ENCODE measurements at places on chromosomes 12 and 14.

GRCh38 chr12:32051511-32052211 lies 55.0 kb upstream of the BICD1 start:
- DNase-seq = no peak

DNA sequence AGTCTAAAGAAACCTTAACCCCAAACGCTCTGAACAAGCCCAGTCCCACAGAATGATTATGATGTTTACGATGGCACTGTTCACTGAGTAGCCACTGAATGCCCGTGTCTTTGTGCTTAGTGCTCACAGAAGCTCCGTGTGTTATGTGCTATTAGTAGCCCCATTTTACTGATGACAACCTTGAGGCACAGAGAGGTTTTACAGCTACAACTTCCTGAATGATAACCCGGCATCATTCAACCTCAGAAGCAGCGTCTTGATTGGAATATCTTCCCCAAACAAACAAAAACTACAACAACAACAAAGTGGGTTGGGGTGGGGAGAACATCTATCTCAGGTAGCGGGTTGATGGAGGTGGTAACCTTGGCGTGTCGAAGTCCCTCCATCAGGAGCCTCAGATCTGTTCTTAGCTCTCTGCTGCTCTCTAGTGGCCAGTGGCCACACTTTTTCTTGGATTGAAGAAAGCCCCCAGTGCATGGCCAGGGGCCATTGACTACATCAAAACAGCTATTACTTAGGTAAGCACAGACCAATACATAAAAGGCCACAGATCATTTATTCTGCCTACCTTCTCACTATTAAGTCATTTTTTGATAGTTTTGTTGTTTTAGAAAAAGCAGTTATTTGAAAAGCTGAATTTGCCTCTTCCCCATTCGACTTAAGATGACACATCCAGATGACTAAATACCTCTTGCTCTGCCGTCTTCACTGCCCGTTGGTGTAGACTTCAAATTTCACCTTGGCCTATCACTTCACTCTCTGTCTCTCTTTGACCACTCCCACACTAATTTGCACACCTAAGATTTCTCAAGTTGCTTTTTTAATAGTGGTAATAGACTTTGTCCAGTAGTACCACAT lies 376.9 kb downstream of the GALC start:
- DNase-seq = peak; percentile 11

DNA sequence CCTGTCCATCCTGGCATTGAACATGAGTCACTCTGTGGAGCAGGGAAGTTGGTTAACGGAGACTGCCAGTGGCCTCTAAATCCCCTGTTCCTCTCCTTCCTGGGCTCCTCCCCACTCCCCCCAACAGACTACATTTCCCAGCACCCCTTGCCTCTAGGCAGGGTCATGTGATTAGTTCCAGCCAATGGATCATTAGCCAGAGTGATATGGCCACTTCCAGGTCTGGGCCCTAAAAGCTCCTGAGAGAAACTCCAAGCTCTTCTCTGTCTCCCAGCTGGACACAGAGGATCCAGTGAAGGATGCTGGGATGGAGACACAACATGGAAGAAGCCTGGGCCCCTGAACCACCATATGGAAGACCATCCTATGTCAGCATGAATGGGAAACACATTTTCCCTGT lies 54.4 kb upstream of the RFLNA start:
- DNase-seq = no peak

GRCh38 chr12:5665615-5666014 lies 233.7 kb downstream of the NTF3 start:
- DNase-seq = no peak

DNA sequence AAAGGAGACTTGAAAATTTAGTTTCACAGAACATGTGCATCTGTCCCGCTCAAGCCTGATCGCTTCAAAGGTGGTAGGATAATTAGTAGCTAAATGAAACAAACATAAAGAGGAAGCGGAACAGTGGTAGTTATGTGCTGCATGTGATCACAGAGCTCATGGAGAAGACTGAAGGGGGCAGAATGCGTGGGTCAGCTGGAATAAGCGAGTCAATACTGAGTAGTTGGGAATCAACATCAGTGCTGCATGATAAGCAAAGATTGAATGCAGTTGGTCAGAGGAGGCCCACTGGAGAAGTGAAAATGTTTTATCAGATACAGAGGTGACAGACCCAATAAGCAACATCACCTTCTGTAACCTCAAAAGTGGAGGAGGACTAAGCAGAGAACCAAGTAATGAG lies 95.1 kb upstream of the RFX4 start:
- DNase-seq = no peak

DNA sequence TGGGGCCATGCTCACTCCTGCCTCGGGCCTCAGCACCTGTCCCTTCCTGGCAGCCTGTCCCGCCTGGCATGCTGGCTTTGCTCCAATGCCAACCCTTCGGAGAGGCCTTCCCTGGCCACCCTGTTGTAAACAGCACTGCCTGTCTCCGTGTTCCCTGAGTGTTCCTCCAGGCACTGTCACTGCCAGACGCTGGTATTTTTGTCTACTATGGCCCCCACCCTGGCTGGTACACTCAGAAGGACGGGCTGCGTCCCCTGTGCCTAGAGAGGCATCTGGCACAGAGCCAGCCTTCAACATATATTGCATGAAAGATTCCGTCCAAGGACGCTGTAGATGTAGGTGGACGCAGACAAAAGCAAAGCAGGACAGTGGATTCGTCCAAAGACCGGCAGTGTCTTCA lies 2.7 kb upstream of the ASPG start:
- DNase-seq = no peak

DNA sequence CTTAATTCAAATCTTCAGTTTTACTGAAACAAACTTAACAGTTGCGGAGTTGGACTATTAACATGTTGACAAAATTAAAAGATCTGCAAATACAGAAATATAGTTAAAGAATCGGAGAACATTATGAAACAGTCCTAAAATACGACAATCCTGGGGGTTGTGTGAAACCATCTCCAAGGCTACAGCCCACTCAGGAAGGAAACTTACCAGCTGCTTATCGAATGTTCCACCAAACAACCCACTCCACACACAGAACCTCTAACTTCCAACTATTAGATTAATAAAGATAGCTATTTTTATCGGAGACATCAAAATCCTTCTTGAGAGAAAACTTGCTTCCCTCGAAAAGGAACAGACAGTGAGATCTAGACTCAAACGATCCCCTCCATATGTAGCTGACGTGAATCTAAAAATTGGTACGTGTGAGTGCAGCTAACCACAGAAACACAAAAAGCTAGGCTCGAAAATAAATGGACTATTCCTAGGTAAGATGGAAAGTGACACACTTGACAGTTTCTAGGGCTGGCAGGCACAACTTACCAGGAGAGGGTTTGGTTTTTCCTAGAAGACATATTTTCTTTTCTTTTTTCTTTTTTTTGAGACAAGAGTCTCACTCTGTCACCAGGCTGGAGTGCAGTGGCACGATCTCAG lies 12.9 kb downstream of the VPS37B start:
- no peak for DNase-seq

GRCh38 chr14:55277972-55278740 lies 6.9 kb downstream of the FBXO34 start:
- peak; percentile 2 for DNase-seq

DNA sequence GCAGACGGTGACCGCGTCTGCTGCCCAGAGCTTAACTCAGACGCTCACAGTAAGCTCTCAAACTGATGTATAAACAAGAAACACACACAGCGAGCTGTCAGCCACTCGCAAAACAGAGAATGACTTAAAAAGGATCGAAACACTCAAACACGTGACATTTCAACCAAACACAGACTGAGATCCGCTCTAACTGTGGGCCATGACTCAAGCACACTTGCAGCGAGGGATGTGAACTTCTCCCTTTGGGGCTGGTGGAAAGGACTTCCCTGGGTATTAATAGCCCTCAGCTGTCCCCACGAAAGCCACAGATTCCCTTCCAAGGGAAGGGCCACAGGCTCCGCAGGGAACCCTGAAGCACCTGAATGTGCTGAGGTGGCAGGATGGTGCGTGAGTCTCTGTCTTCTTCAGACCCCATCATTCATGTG lies 29.1 kb downstream of the CCDC88C start:
- no peak for DNase-seq

DNA sequence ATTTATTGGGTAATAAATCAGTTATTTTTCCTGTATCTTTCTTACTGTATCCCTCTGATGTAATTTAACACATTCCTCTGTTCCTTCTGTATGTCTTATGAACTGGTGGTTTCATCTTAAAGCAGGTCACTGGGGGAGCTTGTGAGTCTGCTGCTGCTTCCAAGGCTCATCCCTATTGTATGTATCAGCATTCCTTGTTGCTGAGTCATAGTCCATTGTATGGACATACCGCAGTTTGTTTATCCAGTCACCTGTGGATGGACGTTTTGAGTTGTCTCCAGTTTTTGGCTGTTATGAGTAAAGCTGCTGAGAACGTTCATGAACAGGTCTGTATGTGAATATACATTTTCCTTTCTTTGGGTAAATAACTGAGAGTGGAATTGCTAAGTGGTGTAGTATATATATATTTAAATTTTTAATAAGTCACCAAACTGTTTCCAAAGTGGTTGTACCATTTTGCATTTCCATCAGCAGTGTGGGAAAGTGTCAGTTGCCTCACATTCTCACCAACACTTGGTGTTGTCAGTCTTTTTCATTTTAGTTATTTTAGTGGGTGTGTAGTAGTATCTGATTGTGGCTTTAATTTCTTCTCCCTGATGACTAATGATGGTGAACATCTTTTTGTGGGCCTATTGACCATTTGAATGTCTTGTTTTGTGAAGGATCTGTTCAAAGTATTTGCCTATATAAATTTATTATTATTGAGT lies 82.7 kb downstream of the BEGAIN start:
- DNase-seq = no peak

GRCh38 chr14:70782361-70782760 lies 27.0 kb downstream of the MAP3K9 start:
- no peak for DNase-seq

DNA sequence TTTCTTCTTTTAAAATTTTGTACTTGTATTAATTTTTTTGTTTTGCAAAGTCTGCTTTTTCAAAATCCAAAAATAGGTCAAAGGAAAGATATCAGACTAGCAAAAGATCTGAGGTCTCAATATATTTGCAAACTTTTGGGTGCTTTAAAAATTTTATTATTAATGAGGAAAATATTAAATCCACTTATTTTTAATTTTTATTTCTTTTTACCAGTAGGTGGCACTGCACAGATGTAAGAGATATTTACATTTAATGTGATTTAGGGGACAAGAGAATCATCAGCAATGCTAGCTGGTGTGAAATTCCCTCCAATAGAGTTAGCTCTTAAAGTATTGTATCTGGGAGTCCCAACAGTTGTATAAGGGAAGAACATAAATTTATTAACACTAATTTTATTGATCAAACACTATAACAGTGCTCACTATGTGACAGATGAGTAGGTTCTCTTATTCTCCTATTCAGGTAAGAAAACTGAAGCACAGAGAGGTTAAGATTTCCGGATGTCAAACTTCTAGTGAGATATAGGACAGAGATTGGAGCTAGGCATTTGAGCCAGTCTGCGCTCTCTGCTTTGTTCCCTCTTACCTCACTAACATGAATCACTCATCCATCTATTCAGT lies 30.5 kb downstream of the ALX1 start:
- DNase-seq = no peak

DNA sequence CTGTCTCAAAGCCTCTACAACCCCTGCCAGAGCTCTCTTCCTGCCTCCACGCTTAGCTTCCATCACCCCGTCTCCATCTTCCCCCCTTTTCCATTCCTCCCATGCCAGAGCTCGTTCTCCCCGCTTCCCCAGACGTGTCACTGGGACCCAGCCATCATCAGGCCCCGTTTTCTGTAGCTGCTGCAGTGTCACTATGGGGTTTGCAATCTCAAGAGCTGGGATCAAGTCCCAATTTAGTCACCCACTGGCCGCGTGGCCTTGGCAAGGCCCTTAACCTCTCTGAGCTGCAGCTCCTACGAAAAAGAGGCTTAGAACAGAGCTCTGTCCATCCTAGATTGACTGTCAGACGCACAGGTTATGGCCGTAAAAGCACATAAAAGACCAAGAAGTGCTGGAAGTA lies 901 bp upstream of the FAIM2 start:
- DNase-seq = no peak

- DNase-seq = no peak
These were observed 940.2 kb downstream of the GALC start for GRCh38 chr14:87052646-87053225.

DNA sequence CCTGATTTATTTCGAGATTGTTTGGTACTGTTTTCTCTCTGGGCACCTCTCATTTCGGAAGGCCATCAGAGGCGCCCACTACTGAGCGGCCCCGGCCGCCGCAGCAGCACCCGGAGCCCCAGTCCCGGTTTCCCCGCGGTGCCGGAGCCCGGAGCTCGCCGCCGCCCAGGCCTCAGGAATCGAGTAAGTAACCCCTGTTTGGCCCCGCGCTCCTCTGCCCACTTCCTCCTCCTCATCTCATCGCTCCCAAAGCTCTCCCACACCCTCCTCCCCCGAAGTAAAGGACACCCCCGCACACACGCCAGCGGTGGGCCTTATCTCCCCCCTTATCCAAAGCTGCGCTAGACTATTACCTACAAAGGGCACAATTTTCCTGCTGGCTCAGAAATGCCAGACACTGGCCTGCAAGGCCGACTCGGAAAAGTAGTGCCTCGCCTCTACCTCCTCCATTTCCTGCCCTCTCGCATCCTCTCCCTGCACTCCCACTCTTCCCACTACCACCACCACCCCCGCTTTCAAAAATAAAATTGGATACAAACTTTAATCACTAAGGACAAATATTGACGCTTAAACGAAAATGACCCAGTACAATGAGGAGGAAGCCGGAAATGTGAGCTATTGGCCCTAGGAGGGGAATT lies 637 bp upstream of the FOXG1 start:
- no peak for DNase-seq

GRCh38 chr14:21322716-21323115 lies 42.8 kb downstream of the RPGRIP1 start:
- DNase-seq = no peak

- no peak for DNase-seq
These were observed 39.8 kb downstream of the TMEM63C start for GRCh38 chr14:77221241-77221871.

- DNase-seq = peak; percentile 47
These were observed 933.8 kb downstream of the TMEM121 start for GRCh38 chr14:106459971-106460730.

DNA sequence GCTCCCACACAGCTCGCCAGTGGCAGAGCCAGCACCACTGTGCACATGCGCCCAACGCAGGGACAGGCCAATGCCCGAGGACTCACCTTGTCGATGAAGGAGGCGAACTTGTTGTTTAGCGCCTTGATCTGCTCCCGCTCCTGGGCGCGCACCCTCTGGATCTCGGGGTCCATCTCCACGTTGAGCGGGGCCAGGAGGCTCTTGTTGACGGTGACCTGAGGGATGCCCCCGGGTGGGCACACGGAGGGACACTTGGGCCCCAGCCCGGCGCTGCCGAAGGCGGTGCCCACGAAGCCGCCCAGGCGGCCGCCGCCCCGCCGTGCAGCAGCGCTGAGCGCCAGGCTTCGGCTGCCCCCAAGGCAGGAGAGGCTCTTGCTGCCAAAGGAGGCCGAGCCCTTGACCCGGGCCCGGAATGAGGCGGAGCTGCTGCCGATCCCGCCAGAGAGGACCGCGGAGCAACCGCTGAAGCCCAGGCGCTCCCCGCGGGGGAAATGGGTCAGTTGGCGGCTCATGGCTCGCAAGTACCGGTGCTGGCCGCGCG lies at the start of gene KRT72:
TSS of gene KRT72 (minus strand) at position 523 of the 541 bp plus-strand sequence. CDS start at position 512, 11 bp downstream.
- DNase-seq = no peak
